Stimulated activated CD8-positive, alpha-beta memory T cell treated with anti-CD3 and anti-CD28 coated beads, Interleukin-4, amount 100 ng/mL, for 4 hours (primary cell): ENCODE measurements at places on chromosomes 7 and 10.

DNA sequence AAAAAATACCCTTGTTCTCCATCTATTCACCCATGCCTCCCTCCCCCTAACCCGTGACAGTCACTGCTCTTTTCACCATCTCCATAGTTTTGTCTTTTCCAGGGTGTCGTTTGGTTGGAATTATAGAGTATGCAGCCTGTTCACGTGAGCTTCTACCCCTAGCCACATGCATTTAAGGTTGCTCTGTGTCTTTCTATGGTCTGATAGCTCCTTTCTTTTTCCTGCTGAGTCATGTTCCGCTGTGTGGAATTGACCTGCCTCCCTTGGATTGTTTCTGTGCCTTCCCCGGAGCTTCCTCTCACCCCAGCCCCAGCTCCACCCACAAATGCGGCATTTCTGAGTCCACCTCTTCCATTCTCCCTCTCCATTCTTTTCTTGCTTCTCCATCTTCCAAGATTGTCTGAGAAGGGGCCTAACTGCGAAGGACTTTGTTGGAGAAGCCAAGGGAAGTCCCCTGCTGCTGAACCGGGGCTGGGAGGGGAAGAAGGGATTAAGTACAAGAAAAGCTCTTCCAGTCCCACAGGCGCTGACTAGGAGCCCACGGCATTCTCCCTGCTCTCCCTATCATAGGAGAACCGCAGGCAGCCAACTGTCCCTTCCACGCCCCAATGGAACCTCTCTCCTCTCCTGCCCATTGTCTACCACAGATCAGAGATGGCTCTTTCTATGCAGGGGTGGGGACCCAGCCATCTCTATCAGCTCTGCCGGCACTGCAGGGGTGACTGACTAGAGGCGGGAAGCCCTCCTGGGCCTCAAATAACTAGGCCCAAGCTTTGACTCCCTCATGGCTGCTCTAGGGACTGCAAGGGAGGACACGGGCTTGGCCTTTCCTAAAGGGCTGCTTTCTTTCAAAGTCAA, 87.5 kb upstream of the ANLN start:
- no peak for DNase-seq

DNA sequence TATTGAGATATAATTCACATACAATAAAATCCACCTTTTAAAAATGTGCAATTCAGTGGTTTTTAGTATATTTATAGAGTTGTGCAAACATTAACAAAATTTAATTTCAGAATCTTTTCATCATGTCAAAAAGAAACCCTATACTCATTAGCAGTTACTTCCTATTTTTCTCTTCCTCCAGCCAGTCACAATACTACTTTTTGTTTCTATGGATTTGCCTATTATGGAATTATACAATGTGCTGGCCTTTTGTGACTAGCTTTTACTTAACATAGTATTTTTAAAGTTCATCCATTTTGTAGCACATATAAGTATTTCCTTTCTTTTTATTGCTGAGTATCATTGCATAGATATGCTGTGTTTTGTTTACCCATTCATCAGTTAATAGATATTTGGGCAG, 199.9 kb upstream of the IMMP2L start:
- no peak for DNase-seq

GRCh38 chr10:97689559-97690020, 2.5 kb upstream of the AVPI1 start:
- DNase-seq, result no peak

- no peak for DNase-seq
Observed at GRCh38 chr7:98711945-98712344, 94.9 kb downstream of the NPTX2 start.

- no peak for DNase-seq
Observed at GRCh38 chr7:104855861-104856260, 158.1 kb upstream of the KMT2E start.

- DNase-seq, result no peak
Observed at GRCh38 chr10:112738606-112739591, 211.1 kb upstream of the TCF7L2 start.

- no peak for DNase-seq
Observed at GRCh38 chr7:2259480-2259879, 17.5 kb downstream of the NUDT1 start.

DNA sequence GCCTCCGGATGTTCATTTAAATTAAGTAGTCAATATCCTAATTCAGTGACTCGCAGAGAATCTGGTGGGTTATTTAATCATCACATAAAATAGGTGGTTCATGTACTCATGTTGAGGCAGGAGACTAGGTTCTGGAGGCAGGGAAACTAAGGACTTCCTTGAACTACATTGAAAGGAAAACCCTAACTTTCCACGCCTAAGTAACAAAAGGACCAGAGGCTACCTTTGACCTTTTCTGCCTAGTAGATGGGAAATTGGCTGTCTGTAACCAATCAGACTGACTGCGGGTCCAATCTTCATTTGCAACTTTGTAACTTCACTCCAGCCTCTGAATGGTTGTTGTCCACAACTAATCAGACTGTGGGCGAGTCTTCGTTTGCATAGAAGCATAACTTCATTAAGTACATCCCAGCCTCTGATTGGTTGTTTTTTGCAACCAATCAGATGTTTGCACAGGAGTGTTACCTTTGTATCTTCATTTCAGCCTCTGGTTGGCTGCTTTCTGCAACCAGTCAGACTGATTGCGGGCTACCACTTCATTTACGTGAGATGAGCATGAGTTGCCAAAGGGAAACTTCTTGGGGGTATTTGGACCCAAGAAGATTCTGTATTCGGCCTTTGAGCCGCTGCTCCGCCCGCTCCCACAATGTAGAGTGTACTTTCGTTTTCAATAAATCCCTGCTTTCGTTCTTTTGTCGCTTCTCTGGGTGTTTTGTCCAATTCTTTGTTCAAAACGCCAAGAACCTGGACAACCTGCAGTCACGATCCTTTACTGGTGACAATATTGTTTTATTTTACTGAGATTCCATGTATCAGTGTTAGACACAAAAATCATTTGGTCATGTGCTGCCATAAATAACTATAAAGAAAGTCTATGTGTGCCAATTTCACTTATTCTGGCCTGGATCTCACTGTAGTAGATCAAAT, 1.7 kb upstream of the ST7 start:
- no peak for DNase-seq
